ENCODE measurements at places on chromosomes 12 and 14. TPM values are rescaled to one million over a fixed set of nuclear protein-coding genes. Genes with fewer than 3 reads are reported as not detected.

The NTS gene
- 0.46 TPM for total RNA-seq

The CLEC1A gene
- total RNA-seq, result 7.3 TPM

The TC2N gene
- 106 TPM for total RNA-seq

The MIPOL1 gene
- 17.2 TPM for total RNA-seq

The FAM90A1 gene
- total RNA-seq, result not detected

The SLC17A8 gene
- not detected for total RNA-seq

The KRT2 gene
- total RNA-seq, result not detected

The PTMS gene
- 134 TPM for total RNA-seq

The TAS2R46 gene
- total RNA-seq, result 6.6 TPM

The KRT6C gene
- not detected for total RNA-seq

The RNASE3 gene
- not detected for total RNA-seq

The CIDEB gene
- 9.1 TPM for total RNA-seq

The ARHGEF40 gene
- total RNA-seq, result 48.1 TPM

The KLRG1 gene
- 17.0 TPM for total RNA-seq

The VWF gene
- 1,203 TPM for total RNA-seq

The PTPRR gene
- total RNA-seq, result 0.95 TPM

The RIMKLB gene
- 202 TPM for total RNA-seq

The LIN7A gene
- total RNA-seq, result 5.1 TPM

- no peak for DNase-seq
Observed at GRCh38 chr14:64723691-64724577, 19.7 kb downstream of the PLEKHG3 start.

DNA sequence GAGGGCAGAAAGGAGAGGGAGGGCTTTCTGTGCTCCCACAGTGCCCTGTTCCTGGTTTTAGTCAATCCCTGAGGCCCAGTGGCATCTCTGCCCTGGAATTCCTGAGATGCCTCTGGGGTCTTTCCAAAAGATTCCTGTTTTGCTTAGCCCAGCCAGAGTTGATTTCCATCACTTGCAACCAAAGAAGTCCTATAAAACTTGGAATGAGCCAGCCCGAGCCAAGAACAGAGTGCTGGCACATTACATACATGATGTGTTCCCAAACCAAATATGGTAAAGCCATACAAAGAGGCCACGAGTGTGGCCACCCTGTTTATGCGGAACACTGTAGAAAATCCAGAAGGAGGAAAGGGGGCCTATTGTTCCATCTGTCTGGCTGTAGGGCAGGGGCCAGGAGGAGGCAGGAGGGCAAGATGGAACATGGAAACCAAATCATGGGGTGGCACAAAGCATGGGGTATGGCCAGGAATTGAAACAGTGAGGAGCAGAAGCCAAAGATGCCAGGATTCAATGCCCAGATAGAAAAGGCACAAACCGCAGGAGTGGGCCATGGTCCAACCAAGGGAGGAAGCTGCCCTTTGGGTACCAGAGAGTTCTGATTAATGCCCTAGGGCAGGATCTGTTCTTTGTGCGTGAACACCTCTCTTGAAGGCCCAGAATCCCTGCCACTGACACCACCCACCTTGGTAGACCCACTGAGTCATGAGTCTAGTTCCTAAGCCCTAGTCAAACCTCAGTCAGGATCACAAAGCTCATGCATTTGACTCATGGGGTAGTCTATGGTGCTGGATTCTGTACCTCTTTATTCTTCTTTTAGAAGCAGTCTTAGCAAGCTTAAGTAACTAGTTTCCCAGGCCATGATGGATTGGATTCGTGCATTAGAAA, 75.2 kb downstream of the LRRC74A start:
- DNase-seq, result no peak

GRCh38 chr14:23286020-23286901, at the start of gene HOMEZ:
Gene HOMEZ, minus strand, starts transcription at chr14:23286132. Its CDS starts 180 bp downstream, at chr14:23285952.
- peak; percentile 90 for DNase-seq

DNA sequence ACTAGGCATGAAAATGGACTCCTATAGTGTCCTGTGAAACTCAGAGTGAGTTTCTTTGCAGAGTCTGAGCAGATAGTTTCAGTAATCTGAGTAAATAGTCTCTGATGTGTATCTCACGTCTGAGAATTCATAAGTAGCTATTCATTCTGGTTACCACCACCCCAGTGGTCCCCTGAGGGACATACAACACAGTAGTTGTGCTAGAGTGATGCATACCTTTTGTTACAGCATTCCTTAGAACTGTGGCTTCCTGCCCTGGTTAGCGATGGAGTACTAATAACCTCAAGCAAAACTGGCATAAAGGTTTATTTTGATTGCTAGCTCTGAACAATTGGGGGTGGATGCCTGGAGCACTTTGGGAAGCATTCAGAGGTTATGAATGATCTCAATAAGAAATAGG, 114.7 kb downstream of the DAAM1 start:
- no peak for DNase-seq

DNA sequence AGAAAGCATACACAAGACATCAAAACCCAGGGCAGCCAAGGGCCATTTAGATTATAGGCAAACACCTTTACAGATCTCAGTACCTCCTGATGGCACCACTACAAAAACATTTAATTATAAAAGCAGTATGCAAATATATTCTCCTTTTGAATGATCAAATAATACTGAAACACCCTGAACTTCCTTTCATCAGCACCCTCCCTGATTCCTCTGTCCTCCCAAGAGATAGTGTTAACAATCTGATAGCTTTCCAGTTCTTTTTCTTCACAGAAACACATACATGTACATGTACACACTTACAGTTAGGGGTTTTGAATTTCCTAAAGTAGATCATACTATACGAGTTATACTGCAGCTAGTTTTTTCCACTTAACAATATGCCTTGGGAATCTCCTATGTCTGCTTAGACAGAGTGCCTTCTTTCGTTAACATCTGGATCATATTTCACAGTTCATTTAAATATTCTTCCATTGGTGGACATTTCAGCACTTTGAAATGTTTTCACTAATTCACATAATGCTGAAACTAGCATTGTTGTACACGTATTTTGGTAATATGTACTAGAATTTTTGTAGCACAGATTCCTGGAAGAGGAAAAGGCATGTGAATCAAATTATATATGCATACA, 35.2 kb downstream of the TDG start:
- no peak for DNase-seq

DNA sequence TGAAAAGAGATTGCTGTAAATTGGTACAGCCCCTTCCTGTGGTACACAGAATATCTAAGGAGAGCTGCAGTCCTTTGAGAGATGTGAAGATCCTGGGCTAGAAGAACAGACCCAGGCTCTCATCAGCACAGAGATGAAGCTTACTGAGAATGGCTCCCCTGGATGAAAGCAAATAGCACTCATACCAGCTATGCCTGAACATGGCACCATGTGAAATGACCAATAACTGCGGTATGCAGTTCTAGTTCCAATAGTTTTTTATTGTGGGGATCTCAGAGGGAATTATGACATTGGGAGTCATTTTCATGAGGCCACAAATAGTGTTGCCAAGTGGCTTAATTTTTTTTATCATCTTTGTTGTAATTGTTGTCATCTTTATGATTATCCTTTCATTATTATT, 15.4 kb upstream of the TRHDE start:
- DNase-seq, result no peak

DNA sequence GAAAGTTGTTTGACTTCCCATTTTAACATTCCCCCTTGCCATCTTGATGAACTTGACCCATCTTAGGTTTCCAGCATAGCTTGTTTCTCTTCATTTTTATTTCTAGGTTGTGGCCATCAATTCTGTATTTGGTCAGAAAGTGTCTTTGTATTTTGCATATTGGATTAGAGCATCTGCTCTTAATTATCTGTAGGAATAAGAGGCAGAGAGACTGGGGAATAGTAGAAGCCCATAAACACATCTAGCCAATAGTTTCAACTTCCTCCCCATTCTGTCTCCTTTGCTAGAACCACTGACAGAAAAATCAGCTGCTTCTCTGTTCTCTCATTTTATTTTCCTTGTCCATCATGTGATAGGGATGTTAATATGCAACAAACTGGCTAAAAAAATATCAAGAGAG, 8.2 kb downstream of the SOCS2 start:
- no peak for DNase-seq

DNA sequence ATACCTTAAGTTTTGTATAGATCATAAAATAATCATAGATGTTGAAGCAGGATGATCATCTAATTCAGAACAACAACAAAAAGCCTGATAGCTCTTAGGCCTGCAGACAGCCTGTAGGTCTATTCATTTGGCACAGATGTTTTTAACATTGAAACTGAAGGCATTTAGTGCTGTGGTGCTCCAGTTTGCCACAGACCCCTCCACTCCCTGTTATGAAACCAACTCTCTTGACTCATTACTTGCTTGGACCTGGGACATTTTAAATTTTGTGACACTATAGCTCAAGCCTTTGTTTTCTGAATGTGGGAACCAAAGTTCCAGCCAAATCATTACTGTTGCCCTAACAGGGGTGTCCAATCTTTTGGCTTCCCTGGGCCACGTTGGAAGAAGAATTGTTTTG, 9.1 kb downstream of the PRKCH start:
- DNase-seq, result no peak

GRCh38 chr14:59869381-59870255, 958 bp downstream of the RTN1 start:
- DNase-seq, result no peak

GRCh38 chr14:61218767-61219166, 62.4 kb downstream of the TMEM30B start:
- no peak for DNase-seq

DNA sequence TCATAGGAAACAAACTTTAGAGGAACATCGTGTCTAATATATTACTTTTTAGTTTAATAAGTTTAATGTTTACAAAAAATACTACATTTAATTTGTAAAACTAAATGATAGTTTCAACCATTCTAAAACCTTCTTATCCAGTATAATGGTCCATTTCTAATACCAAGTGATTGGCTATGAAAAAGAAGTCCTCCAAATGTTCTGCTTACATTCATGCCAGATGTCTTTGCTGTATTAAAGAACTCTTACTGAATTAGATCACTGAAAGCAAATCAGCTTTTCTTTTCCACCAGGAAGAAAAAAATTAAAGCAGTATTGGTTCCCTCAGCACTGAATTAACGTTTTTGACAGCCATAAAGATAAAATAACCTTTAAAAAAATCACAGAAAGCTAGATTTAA, 3.7 kb downstream of the NOVA1 start:
- no peak for DNase-seq

DNA sequence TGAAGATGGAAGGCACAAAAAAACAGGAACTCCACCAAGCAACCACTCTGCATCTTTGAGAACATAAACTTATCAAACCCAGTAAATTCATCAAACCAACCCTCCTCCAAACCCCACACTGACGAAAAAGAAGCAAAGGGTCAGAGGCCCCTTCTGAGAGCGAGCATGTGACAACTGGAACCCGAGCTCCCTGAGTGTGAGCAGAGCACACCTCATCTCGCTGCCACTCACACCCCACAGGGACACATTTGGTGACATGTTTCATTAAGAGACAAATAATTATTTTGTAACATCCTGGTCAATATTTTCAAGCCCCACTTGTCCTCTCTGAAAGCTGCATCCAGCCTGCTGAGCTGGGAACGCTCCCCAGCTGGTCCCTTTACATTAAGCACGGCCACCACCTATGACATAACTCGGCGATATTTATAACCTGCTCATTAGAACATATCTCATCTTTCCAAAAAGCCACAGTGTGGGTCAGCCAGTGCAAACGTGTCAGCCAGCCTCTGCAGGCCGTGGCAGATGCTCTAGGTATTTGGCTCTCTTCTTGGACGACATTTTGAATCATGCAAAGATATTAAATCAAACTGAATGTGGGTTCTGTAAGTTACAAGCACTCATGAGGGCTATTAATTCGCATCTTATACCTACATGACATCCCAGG, 120.1 kb downstream of the TTC7B start:
- no peak for DNase-seq

DNA sequence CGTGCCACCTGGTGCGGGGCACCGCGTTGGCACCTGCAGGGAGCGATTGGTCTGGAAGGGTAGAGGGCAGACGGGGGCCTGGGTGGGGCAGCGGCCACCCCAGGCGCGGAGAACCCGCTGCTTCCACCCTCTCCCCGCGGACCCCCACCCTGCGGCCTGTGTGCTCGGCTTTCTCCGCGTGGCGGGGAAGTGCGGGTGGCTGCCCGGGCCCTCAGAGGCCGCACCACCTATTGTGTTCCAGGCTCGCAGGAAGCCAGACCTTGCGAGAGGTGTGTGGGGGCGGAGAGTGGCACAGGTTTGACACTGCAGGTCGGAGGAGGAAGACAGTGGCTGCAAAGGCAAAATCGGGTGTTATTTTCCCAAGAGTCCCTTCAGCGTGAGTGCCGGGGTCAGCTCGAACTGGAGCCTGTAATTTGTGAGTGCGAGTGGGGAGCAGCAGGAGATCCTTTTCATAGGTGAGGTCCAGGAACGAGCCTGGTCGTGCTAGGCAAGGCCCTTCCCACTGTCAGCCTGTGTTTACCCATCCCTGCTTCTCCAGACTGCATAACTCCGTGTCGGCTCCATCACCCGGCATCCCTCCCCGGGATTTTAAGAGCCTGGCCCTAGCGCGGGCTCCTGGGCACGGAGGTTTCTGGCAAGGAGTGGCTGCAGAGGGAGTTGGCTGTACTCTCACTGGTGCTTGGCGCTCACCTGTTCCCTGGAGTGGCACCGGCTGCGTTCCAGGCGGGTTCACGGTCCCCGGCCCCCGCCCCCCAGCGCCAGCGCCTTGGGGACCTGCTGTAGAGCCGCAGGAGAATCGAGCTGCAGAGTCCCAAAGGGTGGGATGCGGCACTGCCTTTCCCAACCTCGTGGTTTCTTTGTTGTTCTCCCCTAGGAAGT, 935 bp downstream of the TBC1D30 start:
- no peak for DNase-seq

GRCh38 chr12:45050751-45051571, at the start of gene DBX2:
Gene DBX2, minus strand, starts transcription at chr12:45051099. Its CDS starts 172 bp downstream, at chr12:45050927.
- DNase-seq, result no peak

DNA sequence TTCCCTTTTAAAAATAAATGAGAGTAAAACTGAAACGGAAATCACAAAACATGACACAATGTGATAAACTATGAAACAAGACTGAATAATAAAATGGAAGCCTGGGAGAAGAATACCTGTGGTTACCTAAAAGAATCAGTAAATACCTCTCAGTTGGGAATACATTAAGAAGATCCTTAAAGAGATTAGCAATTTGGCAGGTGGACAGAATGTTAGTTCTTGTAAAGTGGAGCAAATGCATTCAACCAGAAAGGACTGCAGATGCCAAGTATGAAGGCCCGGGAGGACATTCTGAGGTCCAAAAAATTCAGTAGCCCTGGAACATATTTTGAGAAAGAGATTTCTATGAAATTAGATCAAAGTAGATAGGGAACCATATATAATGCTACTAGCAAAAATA, 861.3 kb upstream of the SEL1L start:
- no peak for DNase-seq

GRCh38 chr12:112096667-112097066, 11.9 kb downstream of the NAA25 start:
- no peak for DNase-seq

GRCh38 chr14:92387578-92387977, 64.6 kb downstream of the SLC24A4 start:
- no peak for DNase-seq

GRCh38 chr12:4720637-4720995, 416 bp downstream of the GALNT8 start:
- DNase-seq, result no peak

- DNase-seq, result no peak
Observed at GRCh38 chr14:23930742-23931141, 22.8 kb upstream of the DHRS4 start.

Data from omental fat pad (tissue), 4 donors.